ENCODE measurements at places on chromosomes 2 and 18.

- DNase-seq = no peak
These were observed 72.4 kb downstream of the ALPK2 start for GRCh38 chr18:58556331-58557007.

DNA sequence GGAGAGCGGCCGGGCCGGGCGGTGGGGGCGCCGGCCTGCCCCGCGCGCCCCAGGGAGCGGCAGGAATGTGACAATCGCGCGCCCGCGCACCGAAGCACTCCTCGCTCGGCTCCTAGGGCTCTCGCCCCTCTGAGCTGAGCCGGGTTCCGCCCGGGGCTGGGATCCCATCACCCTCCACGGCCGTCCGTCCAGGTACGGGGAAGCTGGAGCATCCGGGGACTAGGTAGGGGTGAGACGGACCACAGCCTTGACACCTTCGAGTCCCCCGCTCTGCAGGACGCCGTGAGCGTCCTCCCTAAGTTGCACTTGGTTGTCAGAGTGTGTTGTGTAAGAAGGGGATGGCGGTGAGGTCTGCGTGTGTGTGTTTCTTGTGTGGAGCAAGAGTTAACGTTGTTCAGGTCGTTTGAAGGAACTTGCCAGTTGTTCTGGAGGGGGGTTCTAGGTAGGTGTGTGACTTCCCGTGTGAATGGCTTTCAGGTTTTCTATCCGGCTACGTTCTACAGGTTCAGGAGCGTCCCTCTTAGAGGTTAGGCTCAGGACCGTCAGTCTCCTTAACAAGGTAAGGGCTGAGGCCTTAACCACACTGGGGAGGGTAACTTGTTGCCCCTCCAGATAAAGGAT, 393 bp downstream of the IL1R1 start:
- DNase-seq = peak; percentile 43

DNA sequence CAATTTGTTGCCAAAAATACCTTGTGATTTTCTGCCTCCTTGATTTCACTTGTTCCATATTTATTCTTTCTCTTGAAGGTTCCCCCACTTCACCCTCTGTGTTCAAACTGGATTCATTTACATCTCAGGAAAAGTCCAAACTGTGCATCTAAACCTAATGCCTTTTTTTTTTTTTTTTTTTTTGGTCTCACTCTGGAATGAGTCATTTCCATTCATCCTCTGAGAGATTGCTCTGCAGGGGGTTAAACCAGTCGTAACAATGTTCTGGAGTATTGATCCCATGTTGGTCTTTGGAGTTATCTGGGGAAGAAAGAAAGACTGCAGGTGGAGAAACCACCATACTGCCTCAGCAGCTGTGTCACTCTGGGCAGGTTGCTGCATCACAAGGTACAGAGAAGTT, 119.7 kb downstream of the TACR1 start:
- no peak for DNase-seq

DNA sequence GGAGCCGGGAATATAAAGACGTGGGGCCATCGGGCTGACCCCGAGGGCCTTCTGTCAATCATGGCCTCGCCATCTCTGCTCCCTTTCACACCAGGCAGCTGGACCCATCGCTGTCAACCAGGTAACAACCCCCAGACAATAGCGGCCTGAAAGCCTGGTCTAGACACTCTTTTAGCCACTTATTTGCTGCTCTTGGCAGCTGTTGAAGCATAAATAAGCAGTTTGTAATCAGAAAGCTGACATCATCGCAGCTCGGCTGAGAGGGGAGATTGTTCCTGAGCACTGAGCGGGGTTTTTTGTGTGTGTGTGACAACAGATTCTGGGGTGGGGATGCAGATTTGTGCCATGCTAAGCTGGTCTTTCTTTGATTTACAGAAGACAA, 423.6 kb upstream of the POU3F3 start:
- DNase-seq = no peak

DNA sequence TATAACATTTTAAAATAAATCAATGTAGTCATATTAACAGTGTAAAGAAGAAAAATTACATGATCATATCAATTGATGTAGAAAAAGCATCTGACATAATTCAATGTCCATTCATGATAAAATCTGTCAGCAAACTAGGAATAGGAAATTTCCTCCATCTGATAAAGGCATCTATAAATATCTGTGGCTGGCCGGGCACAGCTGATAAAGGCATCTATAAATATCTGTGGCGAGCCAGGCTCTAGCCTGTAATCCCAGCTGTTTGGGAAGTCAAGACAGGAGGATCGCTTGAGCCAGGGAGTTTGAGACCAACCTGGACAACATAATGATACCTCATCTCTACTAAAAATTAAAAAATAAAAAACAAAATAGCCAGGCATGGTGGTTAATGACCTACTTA, 18.1 kb upstream of the RANBP2 start:
- DNase-seq = no peak

- DNase-seq = no peak
These were observed 193.8 kb downstream of the ANKRD30B start for GRCh38 chr18:14941792-14942191.

DNA sequence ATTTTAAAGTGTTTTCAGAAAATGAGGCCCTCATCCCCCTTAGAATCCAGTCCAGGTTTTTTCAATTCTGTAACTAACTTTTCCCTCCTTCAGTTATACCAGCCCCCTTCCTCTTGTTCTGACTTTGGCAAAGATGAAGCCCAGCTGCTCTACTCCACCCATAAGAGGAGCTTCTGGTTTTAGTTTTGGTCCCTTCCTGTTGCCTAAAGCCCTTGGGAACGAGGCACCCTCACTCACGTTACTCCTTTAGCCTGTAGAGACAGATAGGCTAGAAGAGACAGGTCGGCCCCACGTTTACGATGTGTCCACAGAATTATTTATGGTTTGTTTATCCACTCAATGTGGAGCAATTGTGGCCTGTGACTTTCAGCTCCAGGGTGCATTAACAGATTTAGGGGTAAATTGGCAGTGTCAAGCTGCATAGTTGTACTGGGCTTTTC, 454.2 kb upstream of the TNP1 start:
- no peak for DNase-seq

- DNase-seq = no peak
These were observed 910.8 kb upstream of the CDH2 start for GRCh38 chr18:29087616-29088246.

- DNase-seq = no peak
These were observed 148.8 kb downstream of the NBAS start for GRCh38 chr2:15412309-15412708.

DNA sequence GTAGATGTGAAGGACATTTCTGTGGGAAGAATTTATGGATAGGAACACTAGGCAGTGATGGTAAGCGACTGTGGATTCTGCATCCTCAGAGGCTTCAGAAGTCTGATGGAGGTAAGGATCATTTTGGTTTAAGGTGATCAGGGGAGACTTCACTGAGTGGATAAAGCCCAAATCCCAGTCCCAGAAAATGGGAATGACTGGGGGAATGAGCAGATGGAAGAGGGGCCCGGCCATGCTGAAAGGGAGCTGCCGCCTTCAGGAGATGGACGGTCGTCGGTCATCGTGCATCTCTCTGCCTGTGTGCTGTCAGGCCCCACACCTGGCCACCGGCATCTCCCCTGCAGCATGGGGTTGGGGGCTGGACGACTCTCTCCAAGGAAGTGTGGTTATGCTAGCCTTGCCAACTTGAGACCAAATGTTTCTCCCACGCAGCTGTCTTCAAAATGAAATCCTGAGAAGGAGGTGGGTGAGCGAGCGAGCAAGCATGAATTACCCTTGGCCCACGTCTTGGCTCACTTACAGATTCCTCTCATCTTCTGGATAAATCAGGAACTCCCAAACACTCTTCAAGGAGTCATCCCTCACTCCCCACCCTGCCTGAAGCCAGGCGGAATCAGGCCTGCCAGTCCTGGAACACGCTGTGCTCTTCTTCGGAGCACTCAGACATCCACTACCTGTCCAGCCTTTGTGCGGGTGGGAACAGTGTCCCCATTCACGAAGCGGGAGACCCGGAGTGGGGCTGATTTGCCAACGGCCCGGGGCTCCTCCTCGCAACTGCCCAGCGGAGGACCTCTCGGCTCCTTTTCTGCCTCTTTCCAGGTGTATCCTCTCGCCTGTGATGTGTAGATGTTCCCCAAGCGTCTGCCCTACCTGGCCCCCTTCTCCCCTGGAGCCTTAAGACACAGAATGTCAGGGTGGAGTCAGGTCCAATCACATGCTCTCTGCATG, 85.6 kb downstream of the PRKCE start:
- DNase-seq = no peak

DNA sequence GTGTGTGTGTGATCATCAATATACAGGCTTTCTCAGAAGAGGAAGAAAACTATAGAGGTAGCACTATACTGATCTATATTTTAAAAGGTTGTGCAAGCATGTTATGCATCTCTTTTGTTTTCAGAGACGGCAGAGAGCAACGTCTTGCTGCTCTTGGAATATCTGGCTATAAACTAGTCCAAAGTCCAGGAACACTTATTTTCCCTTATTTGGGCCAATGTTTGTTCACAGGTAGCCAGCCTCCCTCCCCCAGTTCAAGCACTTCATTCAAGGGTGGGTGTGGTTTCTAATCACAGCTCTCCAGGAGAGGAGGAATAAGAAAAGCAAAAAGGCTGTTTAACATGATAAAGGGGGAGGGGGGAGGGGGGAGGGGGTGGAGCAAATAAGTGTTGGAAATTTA, 4.2 kb downstream of the FZD5 start:
- no peak for DNase-seq

DNA sequence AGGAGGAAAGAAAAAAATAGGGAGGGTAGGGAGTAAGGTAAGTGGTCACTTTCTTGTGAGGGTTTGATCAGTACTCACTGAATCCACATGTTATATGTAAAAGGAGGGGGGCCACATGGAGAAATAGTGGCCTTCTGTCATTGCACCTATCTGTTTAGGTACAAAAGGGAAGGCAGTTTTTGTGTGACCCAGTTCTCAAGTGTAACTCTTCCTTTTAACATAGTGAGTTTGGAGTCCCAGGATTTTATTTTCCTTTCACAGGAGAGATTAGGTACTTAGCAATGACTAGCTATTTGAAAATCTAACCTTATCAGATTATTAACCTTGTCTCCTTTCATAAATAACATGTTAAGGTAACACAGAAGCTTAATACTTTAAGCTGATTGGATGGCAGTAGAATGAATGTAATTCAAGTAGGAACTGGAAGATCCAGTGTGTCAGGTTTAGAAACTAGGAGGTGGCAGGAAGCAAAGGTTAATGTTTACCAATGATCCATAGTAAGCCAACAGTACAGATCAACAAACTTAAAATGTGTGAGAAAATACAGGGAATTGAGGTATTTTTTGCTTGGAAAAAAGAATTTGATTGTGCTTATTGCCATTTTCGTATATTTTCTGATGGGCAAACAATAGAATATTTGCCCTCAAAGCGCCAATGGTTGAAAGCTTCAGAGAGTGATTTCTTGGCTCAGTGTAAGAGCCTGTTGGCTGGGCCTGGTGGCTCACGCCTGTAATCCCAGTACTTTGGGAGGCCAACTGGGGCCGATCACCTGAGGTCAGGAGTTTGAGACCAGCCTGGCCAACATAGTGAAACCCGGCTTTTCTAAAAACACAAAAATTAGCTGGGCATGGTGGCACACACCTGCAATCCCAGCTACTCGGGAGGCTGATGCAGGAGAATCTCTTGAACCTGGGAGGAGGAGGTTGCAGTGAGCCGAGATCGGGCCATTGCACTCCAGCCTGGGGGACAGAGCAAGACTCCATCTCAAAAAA, 11.3 kb downstream of the HNMT start:
- DNase-seq = no peak

DNA sequence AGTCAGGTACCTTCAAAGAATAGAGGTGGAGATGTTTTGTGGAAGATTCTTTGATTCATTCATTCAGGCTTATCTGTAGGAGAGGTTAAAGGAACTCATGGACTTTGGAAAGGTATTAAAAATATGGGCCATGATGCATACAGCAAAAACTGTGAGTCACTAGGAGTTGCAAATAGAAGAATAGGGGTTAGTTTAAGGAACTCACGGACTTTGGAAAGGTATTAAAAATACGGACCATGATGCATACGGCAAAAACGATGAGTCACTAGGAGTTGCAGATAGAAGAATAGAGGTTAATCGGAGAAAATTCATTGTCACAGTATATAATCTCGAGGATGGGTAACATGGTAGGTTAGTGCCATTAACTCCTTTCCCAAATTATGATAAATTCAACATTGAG, 41.2 kb downstream of the SLC9A2 start:
- DNase-seq = no peak

- no peak for DNase-seq
These were observed 133.9 kb downstream of the CYP26B1 start for GRCh38 chr2:72013726-72014125.

DNA sequence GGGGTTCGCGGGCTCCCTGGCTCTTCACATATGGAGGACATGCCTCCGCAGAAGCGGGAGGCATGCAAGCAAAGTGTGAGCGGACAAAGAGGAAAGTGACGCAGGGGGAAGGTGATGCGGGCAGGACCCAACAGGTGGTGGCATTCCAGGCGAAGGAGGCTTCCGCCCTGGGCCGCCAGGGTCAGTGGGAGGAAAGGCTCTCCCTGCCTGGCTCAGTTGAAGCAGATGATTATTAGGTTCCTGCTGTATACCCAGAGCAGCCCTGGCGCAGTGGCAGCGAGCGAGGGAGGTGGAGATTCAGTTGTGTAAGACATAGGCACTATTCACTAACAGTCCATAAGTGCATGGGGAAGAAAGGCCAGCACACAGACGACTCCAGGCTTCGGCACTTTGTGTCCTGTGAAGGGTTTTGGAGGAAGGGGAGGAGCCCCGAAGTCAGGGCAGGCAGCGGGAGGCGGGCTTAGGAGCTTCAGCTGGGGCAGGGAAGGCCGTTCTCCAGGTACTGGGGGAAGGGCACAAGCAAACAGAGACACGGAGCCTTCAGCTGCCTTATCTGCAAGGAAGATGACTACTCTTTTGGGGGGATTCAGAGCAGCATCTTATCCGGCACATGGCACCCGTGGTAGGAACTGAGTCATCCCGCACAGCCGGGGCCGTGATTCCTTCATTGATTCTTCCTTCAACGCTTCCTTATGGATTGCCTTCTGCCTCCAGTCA, 89.8 kb downstream of the TGOLN2 start:
- DNase-seq = no peak

GRCh38 chr2:194867328-194867727, 789.7 kb upstream of the SLC39A10 start:
- no peak for DNase-seq

GRCh38 chr2:223416815-223417610, 185.1 kb downstream of the SCG2 start:
- peak; percentile 6 for DNase-seq

DNA sequence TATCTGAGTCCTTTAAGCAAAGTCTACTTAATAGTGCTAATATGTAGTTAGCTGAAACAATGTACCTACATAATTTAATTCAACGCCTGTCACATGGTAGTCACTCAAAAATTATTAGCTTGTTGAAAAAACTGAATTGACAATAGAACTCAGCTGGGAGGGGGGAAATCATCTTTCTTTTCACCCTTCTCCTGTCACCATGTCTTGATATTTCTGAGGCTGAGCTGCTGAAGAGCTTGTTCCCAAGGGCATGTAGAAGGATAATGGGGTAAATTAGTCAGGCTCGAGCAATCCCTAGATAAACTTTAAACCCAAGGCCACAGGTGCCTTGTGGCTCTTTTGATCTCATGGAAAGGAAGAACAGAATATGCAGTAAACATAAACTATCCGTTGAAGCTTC, 339.6 kb upstream of the LRATD1 start:
- no peak for DNase-seq

- no peak for DNase-seq
These were observed 18.6 kb downstream of the NRXN1 start for GRCh38 chr2:51013079-51013932.

Data from foreskin fibroblast (primary cell).